Neural cell (in vitro differentiated cells): ENCODE measurements at places on chromosomes 12 and 14. TPM values are rescaled to one million over a fixed set of nuclear protein-coding genes. Genes with fewer than 3 reads are reported as not detected.

The SIVA1 gene
- 171 and 180 TPM in 2 replicates for polyA plus RNA-seq

The ZDHHC22 gene
- polyA plus RNA-seq = 4.3 and 5.1 TPM in 2 replicates

The AQP2 gene
- polyA plus RNA-seq = not detected in 2 replicates

The LTB4R gene
- 4.3 and 5.2 TPM in 2 replicates for polyA plus RNA-seq

The XRCC3 gene
- polyA plus RNA-seq = 14.6 and 26.7 TPM in 2 replicates

The PPP1R13B gene
- 6.8 and 8.2 TPM in 2 replicates for polyA plus RNA-seq
